ENCODE measurements at places on chromosomes 2 and 18.

GRCh38 chr2:150282357-150282756 is 205.1 kb downstream of the RND3 start:
- no peak for DNase-seq

GRCh38 chr18:44061438-44061837 is 619.2 kb upstream of the SETBP1 start:
- DNase-seq = no peak

DNA sequence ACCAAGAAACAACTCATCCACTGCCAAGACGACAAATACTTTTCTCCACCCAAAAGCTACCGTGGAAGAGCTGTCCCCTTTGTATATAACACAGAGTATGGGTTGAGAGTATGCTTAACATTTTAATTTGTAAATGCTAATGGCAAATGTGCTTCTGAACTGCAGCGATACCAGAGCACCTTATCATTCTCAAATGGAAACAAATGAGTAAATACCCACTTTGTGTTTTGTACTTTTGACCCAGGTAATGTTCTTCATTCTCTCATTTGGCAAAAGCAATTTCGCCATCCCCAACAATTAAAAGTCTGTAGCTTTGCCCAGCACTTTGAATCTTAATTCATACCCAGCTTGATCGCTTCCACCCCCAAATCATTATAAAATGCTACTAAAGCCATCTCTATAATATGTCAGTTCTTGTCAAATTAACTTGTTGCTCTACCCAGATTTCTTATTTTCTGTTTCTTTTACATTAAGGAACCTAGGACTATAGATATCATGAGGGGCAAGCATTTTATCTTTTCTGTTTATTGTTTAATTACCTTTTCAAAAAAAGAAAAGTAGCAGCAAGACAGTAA is 6.2 kb upstream of the POU3F3 start:
- DNase-seq = no peak

DNA sequence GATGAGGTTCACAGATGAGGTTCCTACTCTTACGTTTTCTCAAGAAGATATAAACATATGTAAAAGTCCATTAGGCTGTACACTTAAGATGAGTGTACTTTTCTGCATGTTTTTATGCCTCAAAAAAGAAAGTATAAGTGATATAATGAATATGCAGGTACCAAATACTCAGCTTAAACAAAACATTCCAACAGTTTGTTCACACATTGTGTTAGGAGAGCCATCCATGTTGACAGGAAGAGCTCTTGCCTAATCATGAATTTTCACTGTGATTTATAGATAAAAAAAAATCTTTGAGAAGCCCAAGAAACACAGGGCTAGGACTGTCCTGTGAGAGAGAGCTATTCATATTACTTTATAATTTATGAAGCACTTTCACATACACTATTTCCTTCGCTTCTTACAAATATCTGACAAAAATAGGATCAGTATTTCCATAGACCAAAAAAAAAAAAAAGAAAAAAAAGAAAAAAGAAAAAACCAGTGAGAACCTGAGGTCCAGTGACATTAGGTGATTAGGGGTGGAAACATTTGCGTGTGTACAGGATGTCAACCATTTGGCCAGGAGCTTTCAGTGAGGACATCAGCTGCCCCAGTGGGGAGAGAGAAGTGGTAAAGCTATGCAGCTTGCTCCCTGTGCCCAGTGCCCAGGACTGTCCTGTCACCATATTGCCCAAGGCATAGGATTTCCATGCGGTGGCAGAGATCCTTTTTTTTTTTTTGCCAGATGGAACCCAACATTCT is 38.7 kb downstream of the BUB1 start:
- DNase-seq = no peak

DNA sequence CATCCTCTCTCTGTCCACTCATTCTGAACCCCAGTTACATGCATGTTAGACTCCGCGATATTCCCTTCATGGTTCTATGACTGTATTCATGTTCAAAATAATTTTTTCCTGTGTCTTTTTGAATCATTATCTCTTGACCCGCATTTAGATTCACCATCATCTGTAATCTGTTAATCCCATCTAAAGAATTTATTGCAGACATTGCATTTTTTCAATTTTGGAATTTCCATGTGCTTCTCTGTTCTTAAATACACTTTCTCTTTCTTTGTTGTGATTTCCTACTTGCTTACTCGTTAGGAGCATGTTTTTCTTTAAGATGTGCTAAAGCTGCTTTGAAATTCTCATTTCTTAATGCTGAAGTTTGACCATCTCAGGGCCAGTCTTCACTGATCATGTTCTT is 122.2 kb downstream of the ATP9B start:
- DNase-seq = no peak

DNA sequence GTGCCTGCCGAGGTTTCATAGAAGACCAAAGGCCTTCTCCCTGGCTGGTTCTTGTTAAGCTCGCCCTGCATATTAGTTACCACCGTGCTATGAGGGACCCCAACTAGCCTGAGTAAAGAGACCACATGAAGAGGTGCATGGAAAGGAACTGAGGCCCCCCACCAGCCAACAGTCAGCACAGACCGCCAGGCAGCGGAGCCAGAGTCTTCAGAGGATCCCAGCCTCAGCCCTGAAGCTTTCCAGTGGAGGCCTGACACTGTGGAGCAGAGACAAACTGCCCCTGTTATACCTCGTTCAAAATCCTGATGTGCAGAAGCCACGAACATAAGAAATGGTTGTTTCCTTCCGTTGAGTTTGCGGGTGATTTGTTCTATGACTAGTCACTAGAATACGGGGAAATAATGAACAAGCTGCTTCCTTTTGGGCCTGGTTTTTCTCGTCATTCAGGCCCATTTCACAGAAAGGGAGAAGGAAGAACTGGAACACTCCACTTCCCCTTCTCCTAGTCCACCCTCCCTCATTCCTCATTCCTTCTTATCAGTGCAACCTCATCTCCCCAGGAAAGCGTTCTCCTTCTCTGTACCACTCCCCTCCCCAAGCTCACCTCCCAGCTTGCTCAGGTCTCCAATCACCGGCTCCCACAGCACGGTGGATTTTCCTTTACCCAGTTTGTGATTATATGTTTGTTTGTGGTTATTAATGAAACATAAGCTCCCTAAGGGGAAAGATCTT is 3.0 kb upstream of the GLI2 start:
- DNase-seq = no peak

- DNase-seq = no peak
Observed at GRCh38 chr2:31256611-31257382, 22.8 kb downstream of the EHD3 start.

DNA sequence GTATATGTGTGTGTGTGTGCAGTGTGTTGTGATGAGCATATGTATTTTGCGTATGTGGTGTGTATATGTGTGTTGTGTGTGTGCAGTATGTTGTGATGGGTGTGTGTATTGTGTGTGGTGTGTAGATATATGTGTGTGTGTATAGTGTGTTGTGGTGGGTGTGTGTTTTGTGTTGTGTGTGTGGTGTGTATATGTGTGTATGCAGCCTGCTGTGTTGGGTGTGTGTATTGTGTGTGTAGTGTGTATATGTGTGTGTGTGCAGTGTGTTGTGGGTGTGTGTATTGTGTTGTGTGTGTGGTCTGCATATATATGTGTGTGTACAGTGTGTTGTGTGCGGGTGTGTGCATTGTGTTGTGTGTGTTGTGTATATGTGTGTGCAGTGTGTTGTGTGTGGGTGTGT is 23.9 kb downstream of the ACKR3 start:
- DNase-seq = no peak

GRCh38 chr2:1621501-1621900 is 122.8 kb downstream of the PXDN start:
- DNase-seq = no peak

- no peak for DNase-seq
Observed at GRCh38 chr2:635687-636621, 41.3 kb downstream of the TMEM18 start.

DNA sequence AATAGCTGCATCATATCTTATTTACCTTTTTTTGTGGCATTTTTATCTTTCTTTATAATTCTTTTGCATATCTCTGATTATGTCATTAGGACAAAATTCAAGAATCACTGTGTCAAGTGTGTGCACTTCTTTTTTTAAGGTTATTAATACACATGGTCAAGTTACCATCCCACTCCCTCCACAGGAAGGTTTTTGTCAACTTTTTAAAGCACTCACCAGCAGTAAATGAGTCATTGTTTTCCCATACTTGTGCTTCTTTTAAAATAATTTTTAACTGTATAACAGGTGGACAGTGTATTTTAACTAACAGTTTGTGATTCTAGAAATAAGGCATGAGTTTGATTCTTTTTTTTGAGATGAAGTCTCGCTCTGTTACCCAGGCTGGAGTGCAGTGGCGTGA is 45.7 kb upstream of the FAM171B start:
- no peak for DNase-seq

DNA sequence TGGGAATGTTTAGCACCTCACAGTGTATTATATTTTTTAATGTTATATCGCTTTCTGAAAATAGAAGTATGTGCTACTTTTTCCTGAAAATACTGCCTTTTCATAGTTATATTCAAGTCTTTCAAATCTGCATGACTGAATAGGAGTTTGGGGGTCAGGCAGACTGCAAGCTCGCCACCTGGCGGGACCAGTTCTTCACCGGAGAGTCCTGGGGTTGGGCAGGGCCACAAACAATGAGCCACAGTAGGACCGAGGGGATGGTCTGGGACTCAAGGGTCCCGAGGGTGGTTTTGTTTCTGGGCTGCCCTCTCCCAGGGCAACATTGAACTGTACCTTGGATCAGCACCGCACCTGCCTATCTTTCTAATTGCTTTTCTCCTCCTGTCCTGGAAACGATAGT is 70.6 kb downstream of the VWA3B start:
- no peak for DNase-seq

- DNase-seq = no peak
Observed at GRCh38 chr2:191355170-191355758, 110.1 kb downstream of the MYO1B start.

GRCh38 chr2:241835611-241836010 is 23.1 kb downstream of the PDCD1 start:
- no peak for DNase-seq

- no peak for DNase-seq
Observed at GRCh38 chr2:152454960-152455359, 120.0 kb downstream of the FMNL2 start.

- no peak for DNase-seq
Observed at GRCh38 chr18:57220930-57221483, 74.1 kb downstream of the BOD1L2 start.

- peak; percentile 83 for DNase-seq
Observed at GRCh38 chr2:86785456-86785855, 5.3 kb downstream of the CD8A start.

DNA sequence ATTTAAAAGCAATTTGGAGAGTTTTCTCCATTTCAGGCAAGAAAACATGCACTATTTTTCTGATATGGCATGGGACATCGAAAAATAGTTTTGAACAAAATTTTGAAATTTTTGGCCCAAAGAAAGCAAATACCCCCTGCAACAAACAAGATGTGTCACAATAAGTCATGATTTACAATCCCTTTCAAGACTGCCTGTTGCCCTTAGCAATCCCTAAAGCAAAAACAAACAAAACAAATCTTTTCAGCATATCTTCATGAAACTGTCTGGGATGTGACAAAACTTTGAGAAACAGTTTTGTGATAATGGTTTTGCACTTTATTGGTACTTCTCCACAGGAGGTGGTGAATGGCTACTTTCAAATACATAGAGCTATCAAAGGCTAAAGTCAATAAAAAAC is 1888.7 kb upstream of the PIK3C3 start:
- no peak for DNase-seq

DNA sequence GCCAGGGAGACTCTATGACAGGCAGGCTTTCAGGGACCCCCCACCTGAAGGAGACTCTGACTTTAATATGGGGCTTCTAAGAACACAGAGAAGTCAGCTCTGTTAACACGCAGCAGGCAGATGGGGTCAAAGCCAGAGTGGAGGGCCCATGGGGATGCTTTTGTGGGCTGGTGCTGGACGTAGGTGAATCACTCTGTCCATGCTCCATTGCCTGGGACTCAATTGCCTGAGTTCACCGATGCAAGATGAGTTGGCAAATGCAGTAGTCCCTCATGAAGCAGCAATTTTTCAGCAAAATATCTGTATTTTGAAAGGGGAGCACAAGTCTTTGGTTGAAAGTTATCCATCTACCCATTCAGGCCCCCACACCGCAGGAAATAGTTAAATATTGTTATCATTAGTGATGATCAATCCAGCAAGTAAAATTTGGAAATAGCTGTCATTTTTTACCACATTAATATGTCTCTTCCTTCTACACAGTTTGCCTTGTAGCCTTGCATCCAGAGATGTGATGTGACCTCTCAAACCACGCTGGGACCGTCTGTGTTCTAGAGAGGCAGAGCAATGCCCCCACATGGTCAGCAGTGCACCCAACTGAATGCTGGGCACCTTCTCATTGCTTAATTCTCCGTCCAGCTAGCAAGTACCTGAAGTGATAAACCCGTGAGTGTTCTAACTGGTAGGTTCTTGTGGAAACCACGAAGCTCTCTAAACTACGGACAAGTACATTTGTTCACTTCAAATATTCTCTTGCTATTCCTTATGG is 34.8 kb upstream of the FAM110C start:
- DNase-seq = no peak

- no peak for DNase-seq
Observed at GRCh38 chr2:140565756-140566155, 1565.1 kb downstream of the LRP1B start.

DNA sequence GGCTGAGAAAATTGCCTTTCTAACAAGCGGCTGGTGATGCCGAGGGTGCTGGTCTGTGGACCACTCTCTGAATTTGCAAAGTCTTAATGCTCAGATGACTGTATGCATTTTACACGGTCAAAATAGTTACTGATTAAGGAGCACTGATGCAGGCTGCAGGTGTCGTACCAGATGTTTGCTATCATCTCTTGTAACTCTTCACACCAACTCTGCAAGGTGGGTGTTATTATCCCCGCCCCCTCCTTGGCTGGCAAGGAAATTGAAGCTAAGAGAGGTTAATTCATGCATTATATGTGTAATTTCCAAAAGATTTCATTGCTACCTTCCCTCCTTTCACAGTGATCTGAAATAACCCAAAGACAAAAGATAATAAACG is 13.0 kb upstream of the LBH start:
- no peak for DNase-seq
